ENCODE measurements at places on chromosomes 2 and 18.

- DNase-seq = no peak
Observed at GRCh38 chr18:63697097-63697660, 5.6 kb upstream of the SERPINB11 start.

DNA sequence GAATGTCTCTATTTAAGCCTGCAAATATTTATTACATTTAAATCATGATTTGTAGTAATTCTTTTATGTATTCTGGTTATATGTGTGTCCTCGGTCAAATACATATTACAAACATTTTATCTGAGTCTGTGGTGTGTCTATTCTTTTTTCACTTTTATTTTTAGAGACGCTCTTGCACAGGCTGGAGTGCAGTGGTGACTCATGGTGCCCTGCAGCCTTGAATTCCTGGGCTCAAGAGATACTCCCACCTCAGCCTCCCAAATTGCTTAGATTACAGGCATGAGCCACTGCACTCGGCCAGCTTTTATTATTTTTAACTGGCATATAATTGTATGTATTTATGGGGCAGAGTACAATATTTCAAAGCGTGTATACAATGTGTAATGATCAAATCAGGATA lies 47.5 kb downstream of the ARID5A start:
- no peak for DNase-seq

GRCh38 chr18:8300751-8301410 lies 308.4 kb upstream of the RAB12 start:
- no peak for DNase-seq

- no peak for DNase-seq
Observed at GRCh38 chr2:9543557-9543956, 12.1 kb downstream of the ADAM17 start.

- DNase-seq = no peak
Observed at GRCh38 chr2:33107690-33108482, 161.1 kb downstream of the LTBP1 start.

DNA sequence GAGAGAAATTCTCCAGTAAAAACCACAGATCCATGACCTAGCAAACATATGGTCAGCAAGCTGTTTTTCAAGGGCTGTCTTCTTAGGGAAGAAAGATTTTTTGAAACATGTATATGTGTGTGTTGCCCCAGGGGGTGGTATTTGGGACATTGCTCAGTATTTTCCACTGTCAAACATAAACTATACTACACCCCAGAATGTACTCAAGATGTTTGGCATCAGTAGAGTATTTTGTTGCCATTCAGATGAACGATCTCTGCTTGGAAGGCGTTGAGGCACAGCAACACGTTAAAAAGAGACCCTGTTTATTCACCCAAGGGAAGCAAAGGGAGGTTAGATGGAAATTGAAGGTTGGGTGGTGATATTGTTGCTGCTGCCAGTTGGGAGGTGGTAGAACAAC lies 30.0 kb downstream of the EEF1B2 start:
- DNase-seq = no peak

DNA sequence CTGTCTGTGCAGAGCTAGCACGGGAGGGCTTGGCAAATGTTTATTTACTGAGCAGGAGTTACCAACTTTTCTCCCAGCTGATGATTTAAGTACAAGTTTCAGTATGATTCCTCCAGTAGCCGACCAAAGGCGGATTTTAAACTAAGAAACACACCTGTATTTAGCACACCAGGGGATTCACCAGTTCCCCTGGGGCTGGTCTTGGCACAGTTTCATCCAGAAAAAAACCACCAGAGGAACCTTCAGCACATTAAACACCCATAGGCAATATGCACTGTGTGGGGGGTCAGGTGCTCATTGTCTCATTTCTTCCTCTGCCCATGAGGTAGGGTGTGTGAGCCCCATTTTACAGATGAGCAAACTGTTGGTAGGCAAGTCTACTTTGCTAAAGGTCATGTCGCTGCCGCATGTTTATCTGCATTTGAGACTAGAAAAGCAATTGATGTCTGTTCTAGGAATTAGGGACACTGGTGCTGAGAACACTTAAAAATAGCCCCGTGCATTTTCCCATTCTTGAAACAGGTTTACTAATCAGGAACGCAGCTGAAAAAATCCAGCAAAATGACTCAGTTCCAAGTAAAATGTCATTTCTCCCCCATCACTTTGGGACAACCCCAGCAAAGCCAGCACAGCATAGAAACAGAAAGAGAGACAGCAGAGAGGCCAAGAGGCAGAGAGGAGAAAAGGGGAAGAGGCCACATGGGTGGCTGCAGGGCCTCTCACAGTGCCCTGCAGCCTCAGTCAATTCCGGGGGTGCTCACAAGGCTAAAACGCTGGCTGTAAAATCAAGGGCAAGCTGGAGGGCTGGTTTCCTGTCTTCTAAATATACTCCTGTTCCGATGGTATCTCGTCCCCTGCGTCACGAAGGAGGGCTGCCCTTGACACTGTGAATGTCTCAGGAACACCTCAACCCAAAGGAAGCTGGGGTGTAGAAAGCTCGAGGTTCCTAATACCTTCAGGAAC lies 166.8 kb upstream of the ID2 start:
- peak; percentile 76 for DNase-seq

Data from CD4-positive, alpha-beta memory T cell (primary cell).